ENCODE measurements at places on chromosomes 3 and 15.

- DNase-seq, result peak; percentile 99
These were observed 29.6 kb downstream of the MGLL start for GRCh38 chr3:127792541-127793292.

DNA sequence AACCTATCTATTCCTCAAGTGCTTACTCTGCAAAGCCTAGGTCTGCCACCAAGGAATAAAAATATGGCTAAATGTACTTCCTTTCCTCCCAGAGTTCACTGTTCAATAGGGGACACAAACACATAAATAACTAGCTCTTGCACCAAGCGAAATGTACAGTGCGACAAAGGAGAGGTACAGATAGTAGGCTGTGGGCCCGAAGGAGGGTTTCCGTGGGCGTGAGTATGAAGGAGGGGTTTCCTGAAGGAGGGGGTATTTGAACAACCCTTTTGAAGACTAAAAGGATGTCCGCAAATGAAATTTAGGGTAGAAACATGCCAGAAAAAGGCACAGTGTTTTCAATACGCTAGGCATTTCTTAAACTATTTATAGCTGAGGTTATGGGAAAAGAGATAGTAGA lies 207.9 kb downstream of the LPP start:
- DNase-seq, result no peak

GRCh38 chr3:87791248-87792027 lies 267.4 kb downstream of the CGGBP1 start:
- no peak for DNase-seq

DNA sequence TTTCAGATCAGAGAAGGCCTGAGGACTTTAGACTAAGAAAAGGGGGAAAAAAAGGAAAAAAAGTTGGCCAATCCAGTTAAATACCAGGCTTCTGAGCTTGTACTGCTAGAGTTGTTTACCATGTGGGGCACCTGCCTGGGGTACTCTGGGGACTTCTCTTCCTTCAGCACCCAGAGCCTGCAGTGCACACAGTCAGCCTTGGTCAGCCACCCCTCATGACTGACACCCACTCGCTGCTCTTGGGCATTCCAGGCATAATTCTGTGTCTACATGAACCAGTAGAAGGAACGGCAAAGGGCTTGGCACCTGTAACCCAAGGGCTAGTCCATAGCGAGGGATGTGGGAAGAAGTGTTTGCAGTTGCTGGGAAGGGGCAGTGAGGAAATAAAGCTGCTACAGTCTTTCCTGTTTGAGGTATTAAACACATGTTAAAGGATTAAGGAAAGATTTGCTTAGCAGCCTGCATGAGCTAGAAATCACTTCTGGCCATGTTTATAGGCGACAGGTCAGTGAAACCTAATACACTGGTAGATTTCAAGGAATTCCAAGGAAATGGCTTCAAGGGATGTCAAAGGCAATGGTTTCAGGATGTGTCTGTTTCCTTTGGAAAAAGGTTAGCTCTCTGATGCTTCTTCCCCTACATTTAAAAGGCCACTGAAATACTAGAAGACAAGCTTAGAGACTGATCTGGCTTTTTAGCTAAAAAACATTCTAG lies 232.5 kb downstream of the CHST2 start:
- DNase-seq, result no peak

GRCh38 chr15:51205050-51205975 lies 110.6 kb upstream of the TNFAIP8L3 start:
- DNase-seq, result no peak

- no peak for DNase-seq
These were observed 39.3 kb downstream of the PPCDC start for GRCh38 chr15:75062706-75063105.

DNA sequence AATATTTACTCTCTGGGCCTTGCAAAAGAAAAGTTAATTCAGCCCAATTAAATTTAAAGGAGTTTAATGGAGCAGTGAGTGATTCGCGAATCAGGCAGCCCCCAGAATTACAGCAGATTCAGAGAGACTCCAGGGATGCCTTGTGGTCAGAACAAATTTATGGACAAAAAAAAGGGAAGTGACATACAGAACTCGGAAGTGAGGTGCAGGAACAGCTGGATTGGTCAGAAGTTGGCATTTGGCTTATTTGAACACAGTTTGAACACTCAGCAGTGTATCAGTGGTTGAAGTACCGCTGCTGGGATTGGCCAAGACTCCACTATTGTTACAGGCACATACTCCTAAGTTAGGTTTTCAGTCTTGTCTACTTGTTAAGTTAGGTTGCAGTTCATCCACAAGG lies 145.0 kb upstream of the GAP43 start:
- DNase-seq, result no peak
